ENCODE measurements at places on chromosomes 1 and 21.
A peak's percentile ranks its signal among the peaks of the same experiment; 100 is the strongest.

GRCh38 chr1:186740324-186740723, 60.1 kb upstream of the PTGS2 start:
- no peak for DNase-seq

- DNase-seq: no peak
Observed at GRCh38 chr1:158930504-158930903, 848 bp upstream of the PYHIN1 start.

- DNase-seq: no peak
Observed at GRCh38 chr1:230985711-230986110, 6.8 kb downstream of the ARV1 start.

DNA sequence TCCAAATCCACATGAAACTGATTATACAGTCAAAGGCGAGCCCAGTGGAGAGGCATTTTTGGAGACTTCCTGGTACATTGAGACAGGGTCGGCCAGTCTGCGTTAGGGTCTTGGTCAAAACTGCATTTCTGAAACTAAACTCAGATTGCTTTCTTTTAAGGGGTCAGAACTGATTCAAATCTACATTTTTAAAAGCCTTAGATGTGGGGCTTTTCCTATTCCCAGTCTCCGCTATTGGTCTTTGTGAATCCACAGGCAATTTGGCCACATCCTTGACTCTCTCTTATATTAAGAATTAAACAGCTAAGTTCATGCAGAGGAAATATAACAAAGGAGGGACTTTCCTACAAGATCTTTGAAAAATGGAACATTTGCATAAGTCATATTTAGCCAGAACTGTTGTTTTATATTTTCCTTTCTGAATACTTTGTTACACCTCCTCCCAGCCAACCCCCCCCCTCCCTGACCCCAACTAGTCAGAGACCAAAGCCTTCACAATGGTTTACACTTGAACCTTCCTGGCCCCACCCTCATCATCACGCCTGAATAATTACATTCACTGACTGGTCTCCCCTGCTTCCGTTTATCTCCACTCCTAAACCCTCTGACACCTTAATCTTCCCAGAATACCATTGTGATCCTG, 30.9 kb downstream of the SELL start:
- no peak for DNase-seq

DNA sequence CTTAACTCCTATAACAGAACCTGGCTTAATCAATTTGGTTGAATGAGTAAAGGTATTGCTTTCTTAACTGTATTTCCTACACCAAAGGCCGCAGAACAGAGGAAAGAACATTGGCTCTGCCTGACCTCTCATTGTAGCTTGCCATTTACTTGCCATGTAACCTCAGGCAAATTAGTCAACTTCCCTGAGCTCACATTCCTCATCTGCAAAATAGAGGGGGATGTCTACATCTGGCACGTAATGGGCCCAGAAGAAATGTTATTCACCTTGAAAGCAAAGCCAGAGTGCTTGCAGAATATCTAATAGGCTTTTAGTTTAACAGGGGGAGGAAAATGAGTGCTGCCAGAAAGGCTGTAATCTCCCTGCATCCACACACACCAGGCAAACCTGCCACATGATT, 44.3 kb downstream of the LAMC2 start:
- DNase-seq: no peak

- no peak for DNase-seq
Observed at GRCh38 chr1:76330991-76331603, 256.6 kb downstream of the ST6GALNAC3 start.

GRCh38 chr1:159175571-159175970, 4.2 kb downstream of the CADM3 start:
- no peak for DNase-seq

DNA sequence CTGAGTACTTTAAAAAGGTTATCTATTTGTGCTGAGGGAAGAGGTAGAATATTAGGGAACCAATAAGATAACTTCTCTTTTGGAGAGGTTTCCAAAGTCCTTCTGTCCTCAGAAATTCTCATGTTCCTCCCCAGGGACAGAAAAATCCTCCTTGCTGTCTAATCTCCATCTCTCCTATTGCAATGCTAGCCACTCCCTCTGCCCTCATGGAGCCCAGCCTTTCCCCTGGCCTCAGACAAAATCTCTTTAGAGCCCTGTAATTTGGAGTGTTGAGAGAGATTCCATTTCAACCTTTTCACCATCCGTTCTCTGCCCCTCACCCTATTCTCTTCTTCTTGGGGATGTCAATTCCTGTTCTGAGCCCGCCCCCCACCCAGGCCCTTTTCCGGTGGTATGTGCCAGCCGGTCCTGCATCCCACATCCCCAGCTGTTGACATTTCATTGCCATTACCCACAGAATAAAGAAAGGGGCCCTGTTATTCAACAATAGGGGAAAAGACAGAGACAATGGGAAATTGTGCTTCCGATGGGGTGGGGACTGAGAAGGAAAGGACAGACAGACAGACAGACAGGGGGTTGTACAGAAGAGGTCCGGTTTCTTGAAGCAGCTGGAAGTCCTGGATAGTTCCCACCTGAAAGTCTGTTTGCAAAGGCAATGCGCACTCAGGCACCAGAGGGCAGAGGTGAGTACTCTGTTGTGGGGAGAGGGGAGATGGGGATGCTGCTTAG, at the start of gene HAPLN2:
Gene HAPLN2, plus strand, starts transcription at position 563 of the 729 bp plus-strand sequence. CDS start 4,076 bp downstream, outside the sequence.
- no peak for DNase-seq

DNA sequence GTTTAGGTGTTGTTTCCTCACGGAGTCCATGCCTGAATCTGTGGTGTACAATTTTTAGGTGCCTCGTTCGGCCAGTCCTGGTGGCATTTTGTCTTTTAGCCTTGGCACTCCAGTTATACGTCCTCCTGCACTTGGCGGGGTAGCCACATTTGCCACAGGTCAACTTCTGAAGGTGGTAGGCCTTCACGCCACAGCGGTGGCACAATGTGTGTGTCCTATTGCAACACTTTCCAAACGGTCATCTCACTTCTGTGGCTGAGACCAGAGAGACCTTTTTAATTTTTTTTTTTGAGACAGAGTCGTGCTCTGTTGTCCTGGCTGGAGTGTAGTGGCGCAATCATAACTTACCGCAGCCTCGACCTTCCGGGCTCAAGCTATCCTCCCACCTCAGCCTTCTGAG, 49.1 kb downstream of the CAMTA1 start:
- no peak for DNase-seq

DNA sequence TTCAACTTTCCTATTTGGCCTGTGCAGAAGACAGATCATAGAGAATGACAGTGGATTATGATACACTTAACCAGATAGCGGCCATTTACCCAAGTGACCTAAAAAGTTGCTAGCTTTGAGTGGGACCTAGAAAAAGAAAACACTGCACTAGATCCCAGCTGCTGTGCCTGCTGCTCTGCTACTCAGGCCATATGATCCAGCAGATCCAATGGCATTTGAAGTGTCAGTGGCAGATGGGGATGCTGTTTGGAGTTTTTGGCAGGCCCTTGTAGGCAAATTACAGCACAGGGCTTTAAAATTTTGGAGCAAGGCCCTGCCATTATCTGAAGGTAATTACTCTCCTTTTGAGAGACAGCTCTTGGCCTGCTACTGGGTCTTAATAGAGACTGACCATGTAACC, 74.0 kb upstream of the KCNE2 start:
- DNase-seq: no peak

- DNase-seq: no peak
Observed at GRCh38 chr1:176897350-176898236, 266.9 kb downstream of the ASTN1 start.

GRCh38 chr21:19999369-20000272, 998.6 kb upstream of the NCAM2 start:
- DNase-seq: no peak

DNA sequence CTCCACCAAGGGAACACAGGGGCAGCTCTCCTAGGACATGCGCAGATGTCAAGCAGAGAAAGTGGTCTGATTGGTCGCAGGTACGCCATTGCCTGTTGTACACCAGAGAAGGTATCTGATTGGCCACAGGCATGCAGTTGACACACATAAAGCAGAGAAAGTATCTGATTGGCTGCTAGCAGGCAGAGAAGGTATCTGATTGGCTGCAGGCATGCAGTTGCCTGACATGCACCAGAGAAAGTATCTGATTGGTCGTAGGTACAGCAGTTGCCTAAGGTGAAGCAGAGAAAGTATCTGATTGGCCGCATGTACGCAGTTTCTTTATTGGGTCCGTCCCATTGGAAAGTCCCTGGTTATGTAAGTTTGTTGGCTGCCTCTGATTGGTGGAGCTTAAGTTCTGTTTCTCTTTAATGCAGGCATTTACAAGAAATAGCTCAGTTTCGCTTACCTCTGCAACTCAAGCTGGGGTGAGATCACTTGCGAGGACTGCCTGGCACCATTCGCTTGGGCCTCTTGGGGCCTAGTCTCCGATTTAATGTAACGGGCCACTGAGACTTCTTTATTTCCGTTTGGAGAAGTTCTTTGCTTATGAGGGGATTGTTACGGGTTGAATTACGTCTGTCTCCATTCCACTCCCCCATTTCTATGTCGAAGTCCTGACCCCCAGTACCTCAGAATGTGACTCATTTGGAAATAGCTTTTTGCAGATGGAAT, 74.2 kb downstream of the SIK1 start:
- DNase-seq: no peak

DNA sequence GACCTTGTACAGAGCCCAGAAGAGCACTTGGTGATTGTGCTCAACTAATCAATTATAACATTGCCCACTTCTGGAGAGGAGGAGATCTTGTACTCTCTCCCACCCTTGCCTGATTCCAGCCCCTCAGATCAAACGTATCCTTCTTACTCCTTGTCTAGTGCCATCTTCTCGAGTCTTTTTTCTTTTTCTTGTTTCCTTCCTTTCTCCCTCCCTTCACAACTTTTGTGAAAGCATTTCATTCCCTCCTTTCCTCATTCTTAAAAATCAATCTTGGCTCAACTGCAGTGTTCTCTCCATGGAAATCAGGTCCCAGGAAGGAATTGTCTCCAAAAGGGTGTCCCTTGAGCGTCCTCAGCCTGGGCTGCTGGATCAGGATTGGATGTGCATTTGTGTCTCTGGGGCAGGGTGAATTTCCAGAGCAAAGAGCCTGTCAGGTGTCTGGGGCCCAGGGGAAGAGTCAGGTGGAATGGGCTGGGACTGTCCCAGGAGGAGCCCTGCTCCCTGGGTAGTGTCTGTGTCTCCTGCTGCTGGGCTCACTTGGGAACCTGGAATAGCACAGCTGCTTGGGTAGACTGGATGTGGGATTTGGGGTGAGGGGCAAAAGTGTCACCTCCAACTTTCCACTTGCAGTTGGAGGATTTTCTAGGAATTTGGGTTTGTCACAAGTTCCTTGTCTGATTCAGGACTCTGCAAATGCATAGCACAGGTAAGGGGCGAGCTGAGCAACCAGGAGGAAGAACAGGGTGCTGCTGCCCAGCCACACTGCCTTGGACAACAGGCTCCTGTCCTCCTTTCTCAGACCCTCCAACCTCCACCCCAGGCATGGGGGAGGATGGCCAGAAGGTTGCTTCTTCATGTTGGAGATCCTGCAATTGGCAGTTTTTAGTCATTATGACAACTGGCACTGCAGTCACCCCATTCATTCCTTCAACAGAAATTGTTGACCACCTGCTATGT, 3.3 kb downstream of the SOX13 start:
- DNase-seq: no peak

DNA sequence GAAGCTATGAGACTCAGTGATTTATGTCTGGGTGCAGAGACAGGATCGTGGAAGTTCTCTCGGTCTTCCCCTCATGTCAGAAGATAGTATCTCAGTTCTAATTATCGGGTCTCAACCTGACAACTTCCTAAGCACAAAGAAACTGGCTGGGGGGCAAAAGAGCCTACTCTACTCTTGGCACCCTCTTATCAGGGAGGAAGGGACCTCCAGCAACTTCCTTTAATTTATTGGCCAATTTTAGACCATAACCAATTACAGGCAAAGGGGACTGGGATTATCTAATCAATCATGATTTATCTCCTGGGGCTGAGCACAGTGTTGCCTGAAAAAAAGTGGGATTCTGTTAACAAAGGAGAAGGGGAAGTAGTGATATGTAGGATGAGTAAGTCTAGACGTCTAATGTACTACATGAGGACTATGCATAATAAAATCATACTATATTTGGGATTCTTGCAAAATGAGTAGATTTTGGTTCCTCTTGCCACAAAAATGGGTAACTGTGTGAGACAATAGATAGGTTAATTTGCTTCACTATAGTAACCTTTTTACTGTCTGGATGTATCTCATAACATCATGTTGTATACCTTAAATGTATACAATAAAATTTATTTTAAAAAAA, 98.8 kb downstream of the ZFYVE9 start:
- DNase-seq: no peak

DNA sequence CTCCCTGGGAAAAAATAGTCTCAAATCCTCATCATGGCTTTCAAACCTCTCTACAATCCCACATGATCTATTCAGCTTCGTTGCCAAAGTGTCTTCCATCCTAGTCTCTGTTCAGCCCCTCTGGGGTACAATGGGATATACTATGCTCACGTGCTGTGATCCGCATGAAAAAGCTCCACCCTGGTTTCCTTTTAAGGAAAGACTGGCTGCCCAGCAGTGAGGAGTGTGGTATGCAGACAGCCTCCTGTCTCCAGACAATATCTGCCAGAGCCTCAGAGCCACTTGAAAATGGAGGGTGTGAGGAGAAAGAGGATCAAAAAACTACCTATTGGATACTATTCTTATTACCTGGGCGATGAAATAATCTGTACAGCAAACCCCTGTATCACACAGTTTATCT, 194.5 kb downstream of the LHX8 start:
- no peak for DNase-seq

- no peak for DNase-seq
Observed at GRCh38 chr1:153536671-153537375, 1.0 kb upstream of the S100A6 start.

DNA sequence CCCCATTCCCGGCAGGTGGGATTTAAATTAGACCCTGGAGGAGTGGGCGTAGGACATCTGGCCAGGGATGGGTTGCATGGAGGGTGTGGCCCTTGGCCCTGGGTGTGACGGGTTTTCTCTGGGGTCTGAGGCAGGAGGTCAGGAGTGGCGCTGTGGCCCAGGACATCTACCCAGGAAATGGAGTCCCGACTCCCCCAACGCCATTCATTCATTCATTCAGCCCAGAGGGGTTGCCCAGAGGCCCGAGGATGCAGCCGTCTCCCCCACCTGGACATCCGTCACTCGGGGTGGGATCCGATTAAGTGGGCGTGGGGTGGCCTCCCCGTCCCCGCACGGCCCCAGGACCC, 663 bp downstream of the ATP13A2 start:
- DNase-seq: no peak

GRCh38 chr1:235074523-235075047, 54.1 kb downstream of the TOMM20 start:
- DNase-seq: peak; percentile 78
